ENCODE measurements at places on chromosomes 6 and 20.

- no peak for DNase-seq
These were observed 78.0 kb upstream of the MRPS10 start for GRCh38 chr6:42295677-42296076.

DNA sequence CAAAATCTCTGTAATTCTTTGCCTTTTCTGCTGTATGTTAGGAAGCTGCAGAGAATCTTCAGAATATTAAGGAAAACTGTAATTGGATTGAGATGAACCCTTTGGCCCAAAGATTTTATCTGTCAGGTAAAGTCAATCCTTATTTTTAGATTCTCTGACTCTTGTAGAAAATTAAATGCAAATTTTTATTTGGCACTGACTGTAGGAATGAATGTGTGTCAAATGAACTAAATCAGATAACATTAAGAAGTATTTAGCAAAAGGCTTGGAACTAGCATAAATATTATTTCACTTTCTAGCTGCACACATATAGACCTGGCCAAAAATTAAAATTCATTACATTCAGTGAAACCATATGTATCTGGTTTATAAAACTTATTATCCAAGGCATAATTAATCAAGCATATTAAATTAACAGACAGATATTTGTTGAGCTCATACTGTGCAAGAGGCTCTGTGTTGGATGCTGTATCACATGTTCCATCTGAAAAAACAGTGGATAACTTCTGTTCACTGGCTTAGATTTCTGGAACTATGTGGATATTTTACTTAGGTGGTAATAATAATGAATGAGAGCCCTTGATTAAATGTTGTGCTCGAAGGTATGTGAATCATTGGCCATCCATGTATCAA, 124.8 kb downstream of the HDGFL1 start:
- DNase-seq: no peak

GRCh38 chr20:50867805-50868204, 63.4 kb downstream of the ADNP start:
- DNase-seq: no peak

- DNase-seq: no peak
These were observed 153.1 kb downstream of the RCAN2 start for GRCh38 chr6:46338131-46338530.

DNA sequence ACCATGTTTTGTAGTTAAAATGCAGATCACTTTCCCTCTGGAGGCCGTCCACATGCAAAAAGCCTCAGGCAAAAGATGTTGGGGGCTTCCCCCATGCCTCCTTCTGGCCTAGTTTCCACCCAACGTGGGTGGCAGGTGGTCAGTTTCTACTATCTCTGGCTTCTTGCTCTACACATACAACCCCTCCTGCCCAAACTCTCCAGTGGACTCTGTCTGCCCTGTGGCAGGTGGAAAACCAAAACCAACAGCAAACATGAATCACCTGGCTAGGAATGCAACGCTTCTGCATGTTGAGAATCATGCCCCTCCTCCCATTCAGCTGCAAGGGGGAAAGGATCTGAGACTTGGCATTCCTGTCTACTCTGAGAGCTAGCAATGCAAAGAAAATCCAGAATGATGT, 94.8 kb downstream of the MBOAT1 start:
- no peak for DNase-seq

DNA sequence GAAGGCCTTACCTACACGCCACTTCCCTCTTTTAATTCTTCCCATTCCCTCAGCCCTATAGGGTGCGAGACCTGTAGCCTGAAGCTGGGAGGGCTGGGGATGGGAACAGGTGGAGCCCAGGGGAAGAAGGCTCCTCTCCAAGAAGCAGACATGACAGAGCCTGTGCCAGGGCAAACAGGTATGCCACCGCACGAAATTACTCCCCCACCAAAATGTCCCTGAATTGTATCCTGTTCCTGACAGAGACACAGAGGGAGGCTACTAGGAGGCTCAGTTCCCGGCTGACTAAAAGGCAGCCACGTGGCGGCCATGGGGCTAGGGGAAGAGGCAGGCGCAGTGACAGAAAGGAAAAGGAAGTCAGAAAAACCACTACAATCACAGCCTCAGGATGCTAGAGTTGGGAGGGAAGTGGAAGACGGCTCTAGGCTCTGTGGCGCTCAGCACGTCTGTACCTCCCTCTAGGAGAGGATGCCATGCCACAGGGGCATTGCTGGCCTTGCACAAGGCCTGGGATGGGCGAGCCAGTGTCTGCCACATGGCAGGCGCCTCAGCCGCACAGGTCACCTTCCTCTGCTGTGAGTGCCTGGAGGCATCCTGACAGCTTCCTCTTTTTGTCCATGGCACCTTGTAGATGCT, 27.7 kb downstream of the TFEB start:
- no peak for DNase-seq

DNA sequence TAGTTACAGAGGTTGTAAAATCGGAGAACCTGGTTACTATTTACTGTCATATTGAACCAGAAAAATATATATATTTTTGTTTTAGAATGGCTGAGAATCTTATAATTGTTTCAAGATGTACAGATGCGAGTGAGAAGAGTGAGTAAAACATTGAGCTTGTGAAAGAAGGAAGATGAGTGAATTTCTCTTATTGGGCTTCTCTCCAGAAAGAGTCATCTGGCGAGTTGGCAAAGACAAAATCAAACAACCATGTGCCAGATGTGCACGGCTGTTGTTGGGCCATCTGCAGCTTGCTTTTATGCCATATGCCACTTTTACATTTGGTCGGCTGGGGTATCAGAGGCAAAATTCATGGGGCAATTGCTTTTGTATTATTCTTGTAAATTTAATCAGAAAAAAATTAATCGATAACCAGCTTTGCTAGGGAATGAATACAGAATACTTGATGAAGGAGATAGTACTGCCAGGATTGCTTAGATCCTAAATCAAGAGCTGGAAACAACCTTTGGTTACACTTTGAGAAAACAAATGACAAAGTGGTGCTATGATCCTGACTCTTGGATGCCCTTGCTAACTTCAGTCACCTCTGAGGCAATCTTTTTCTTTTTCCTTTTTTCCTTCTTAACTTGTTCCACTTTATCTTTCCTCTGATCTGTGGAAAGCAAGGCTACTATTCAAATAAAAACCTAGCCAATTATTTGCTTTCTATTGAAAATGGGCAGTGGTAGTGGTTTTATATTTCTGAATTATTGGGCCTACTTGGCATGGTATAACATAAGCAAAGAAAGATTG, 97.1 kb upstream of the GRIK2 start:
- DNase-seq: no peak

DNA sequence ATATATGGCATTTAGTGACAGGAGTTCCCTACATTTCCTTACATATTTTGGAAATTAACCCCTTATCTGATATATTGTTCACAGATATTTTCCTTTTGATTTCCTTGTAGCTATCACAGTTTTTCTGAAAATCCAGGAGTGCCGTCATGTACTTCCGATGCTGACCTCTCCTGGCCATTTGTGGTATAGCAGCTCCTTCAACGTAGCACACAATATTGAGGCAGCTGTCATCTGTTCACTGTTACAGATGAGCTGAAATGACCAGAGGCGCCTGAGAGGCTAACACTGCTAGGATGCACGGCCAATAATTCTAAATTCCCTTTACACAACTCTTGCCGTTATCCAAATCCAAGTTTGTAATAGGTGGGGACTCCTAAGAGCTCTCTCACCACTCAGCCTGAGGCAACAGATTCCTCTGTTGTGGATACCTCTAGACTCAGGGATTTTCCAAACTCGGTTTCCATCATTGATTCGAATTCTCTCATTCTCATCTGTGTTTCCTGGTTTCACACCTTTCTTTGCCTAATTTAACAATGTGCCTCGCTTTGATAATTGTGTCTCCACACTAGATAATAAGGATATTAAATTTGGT, 53.0 kb downstream of the MMUT start:
- DNase-seq: no peak

DNA sequence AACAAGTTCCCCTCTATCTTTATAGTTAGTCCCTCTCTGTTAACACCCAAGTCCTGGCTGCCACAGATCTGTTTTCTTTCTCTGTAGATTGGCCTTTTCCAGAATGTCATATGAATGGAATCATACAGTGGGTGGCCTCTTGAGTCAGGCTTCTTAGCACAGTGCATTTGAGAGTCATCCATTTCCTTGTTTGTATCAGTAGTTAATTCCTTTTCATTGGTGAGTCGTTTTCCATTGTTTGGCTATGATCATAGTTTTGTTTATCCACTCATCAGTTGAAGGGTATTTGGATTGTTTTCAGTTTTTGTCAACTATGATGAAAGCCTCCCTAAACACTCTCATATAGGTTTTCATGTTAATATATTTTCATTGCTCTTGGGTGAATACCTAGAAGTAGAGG, 248.3 kb downstream of the ARID1B start:
- no peak for DNase-seq

GRCh38 chr20:50339466-50339901, 148.9 kb downstream of the CEBPB start:
- no peak for DNase-seq

DNA sequence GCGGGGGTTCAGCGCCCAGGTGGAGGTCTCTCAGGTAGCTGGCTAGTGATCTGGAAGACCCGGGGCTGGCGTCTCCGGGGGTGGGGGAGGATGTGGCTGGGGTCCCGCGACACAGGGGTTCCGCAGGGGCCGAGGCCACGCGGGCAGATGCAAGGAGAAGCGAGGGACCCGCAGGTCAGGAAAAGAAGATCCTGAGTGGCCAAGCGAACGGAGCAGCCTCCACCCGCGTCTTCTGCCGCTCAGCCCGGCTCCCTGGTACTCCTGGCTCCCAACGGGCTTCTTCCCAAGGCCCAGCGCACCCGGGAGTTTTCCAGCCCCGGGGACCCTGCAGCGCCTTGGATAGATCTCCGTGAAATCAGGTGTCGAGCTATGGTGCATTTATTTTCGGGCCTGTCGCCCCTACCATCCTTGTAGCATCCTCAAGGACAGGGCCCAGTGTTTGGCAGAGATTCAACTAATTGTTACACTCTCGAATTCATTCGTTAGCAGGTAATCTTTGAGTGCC, 682 bp upstream of the CHD6 start:
- DNase-seq: no peak

DNA sequence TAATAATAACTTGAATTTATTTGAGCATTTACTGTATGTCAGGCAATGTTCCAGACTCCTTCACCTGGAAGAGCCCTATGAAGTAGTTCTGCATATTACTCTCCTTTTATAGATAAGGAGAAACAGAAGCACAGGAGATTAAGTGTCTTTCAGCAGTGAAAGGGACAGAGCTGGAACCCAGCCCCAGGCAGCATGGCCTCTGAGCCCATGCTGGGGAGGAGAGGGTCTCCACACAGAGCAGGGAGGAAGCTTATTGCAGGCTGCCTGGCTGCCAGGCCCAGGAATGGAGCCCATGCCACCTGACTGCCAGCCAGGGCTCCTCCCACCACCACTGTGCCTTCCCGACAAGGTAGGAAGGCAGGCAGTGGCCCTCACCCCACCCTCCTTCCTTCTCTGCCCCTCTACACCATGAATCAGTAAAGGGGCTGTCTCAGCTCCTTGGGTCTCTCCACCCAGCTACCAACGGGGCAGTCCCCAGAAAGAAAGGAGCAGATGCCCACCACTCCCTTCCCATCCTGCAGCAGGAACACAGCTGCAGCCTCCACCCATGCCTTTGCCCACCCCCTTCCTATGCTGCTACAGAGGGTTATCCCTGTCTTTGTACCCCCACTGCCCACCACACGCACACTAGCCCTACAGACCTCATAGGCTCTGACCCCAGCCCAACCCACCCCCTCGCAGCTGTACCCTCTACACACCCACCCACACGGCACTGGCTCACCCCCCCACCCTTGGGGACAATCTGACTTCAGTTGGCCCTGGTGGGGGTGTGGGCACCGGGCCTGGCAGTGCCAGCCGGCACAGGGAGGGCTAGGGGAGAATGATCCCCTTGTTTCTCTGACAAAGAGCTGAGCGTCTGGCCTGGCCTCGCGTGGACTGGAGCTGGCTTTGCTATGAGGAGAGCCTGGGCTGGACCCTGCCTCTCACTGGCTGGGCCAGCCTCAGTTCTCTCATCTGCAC, 41.8 kb downstream of the TFEB start:
- DNase-seq: peak; percentile 93

GRCh38 chr6:42974919-42975505, 4.0 kb downstream of the PEX6 start:
- no peak for DNase-seq

GRCh38 chr6:25224242-25224641, 54.9 kb upstream of the CARMIL1 start:
- no peak for DNase-seq

- no peak for DNase-seq
These were observed 66.9 kb downstream of the GMPR start for GRCh38 chr6:16305246-16305725.

- no peak for DNase-seq
These were observed 1.4 kb downstream of the IL22RA2 start for GRCh38 chr6:137171824-137172733.

- no peak for DNase-seq
These were observed 25.3 kb downstream of the CASS4 start for GRCh38 chr20:56437196-56437960.

DNA sequence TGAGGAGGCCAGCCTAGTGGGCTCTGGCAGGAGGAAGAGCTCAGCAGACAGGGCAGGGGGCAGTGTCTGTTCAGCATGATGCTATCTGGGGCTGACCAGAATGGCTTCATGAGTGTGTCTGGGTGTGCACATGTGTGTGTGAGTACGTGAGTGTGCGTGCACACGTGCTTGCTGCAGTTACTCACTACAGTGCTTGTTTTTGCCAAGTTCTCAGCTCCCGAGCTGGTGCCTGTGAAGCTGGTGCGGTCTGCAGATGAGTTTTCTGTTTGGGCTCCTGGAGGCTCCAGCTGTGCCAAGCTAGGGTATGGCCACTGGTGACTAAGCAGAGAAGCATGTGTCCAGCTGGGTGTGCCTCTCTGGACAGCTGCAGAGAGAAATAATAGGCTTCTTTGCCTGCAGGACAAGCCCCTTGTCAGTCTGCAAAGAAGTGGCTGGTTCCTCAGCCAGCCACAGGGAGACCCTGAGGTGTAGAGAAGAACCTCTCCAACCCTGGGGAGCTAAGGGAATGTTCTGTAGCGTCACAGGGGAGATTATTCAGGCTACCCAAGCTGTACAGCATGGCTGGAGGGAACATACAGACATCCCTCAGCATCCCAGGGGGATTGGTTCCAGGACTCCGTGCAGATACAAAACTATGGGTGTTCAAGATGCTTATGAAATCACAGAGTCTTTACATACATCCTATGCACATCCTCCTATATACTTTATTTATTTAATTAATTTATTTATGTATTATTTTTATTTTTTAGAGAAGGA, 40.2 kb upstream of the FAM50B start:
- peak; percentile 10 for DNase-seq

DNA sequence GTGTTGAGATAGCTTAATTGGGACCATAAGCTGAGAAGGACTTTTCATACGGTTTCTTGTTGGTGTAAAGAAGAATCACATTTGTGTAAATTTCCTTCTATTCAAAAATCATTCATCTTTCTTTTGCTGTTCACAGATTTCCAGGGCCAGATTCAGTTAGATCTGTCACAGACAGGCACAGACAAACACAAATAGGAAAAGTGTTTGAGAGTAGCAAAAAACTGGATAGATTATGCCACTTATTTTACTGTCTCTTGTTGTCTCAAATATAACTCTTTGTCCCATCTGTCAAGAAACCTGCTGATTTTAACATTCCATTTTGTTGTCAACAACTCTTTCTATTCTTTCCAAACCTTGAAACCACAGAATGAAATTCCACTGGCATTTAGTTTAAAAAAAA, 142.8 kb downstream of the ID4 start:
- no peak for DNase-seq

GRCh38 chr6:24524805-24525204, 30.0 kb downstream of the ALDH5A1 start:
- no peak for DNase-seq

- DNase-seq: no peak
These were observed 196.1 kb downstream of the TRIM27 start for GRCh38 chr6:28727559-28728211.

Measured in hypothalamus (tissue), 51 donors.